Endodermal cell (in vitro differentiated cells): ENCODE measurements at places on chromosomes 16 and 17. TPM values are rescaled to one million over a fixed set of nuclear protein-coding genes. Genes with fewer than 3 reads are reported as not detected.

Gene CD300LB
- total RNA-seq: not detected in 3 replicates

GRCh38 chr17:35185849-35186248, 8.3 kb downstream of the SLC35G3 start:
- no peak for DNase-seq

DNA sequence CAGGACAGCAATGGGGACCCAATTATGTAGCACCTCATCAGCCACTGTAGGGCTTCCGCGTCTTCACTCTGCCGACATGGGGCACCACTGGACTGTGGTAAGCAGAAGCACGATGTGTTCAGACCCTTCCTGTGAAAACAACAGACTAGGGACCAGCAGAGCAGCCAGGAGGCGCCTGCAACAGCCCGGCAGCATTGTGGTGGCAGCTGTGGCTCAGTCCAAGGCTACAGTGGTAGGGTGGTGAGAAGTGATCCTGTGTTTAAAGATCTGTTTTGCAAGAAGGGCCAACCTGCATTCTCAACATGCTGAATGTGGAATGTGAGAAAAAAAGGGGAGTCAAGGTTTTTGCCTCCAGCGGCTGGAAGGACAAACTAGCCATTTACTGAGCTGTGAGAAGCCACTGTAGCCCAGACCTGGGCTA, 80.8 kb downstream of the GAS7 start:
- DNase-seq: peak; percentile 89

DNA sequence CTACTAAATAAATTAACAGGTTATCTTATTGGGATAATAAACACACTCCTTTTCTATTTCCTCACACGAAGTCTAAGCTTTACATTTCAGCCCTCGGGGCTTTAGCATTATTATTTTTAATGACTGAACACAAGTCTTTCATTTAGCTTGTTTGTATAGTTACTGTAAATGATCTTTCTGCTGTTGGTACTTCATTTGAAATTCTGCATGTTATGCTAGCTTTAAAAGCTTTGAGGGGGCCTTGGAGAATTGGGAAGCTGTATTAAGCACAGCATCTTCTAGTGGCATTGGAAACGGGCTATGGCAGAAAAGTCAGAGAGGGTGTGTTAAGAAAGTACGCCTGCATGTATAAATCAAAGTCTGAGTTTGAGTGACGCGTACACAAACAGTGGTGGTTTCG, 243.7 kb downstream of the FTO start:
- no peak for DNase-seq
